Suprapubic skin (tissue), 4 donors: ENCODE measurements at places on chromosomes 7 and 10. TPM values are rescaled to one million over a fixed set of nuclear protein-coding genes. Genes with fewer than 3 reads are reported as not detected.

DNA sequence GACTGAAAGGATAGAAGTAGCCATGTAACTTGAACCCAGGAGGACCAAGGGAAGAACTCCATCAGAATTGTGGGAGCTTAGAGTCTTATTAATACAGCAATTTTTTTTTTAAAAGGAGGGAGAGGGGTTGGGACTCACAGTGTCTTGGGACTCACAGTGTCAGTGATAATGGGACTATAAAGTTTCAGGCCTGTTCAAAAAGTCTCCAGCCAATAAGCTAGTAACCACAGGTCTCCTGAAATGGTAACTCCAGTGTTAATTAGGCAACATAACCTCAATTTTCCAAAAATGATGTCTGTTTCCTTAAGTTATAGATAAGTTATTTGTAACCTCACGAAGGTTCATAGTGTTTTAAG is 2.4 kb upstream of the HNRNPH3 start:
- no peak for DNase-seq

Gene HOXA9
- total RNA-seq: 44.3 TPM

- DNase-seq: no peak
Observed at GRCh38 chr10:30803058-30803457, 173.5 kb upstream of the LYZL2 start.

Gene ACTR3C
- 16.5 TPM for total RNA-seq

DNA sequence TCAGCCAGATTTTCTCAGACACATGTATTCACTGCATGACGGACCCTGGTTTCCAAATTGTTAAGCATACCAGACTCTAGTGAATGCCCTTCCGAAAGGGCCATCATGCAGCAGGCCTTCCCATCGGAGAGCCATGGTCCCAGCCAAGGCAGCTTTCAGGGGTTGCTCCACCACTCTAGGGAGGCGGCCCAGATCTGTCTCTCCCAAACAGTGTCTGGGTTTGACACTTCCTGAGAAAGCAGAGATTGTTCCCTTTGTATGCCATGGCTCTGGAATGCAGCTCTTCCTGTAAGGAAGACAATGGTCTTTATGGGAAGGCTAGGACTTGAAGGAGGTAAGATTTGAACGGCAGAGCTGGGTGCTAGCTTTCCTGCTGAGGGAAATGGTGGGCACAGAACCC is 178.8 kb upstream of the BMPER start:
- DNase-seq: no peak

Gene FKBP6
- not detected for total RNA-seq

Gene BTBD16
- total RNA-seq: 10.2 TPM

DNA sequence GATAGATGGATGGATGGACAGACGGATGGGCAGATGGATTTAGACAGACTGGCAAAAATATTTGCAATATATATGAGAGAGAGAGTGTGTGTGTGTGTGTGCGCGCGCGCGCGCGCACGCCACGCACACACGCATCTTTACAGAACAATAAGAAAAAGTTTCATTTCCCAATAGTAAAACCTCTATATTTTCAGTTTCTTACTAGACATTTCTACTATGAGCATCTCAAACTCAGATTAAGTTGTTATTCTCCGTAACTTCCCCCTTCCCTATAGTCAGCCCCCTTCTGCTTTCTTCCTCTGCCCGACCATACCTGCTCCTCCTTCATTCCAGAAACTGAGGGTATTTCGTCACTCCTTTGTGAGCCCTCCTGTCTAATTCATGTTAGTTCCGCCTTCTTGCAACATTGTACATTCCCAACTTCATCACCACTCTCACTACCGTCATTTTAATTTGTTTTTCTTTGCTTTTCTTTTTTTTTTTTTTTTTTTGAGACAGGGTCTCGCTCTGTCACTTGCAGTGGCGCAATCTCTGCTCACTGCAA is 154.4 kb upstream of the SH2B2 start:
- no peak for DNase-seq

Gene WEE2
- total RNA-seq: not detected

Gene GATAD1
- total RNA-seq: 70.6 TPM
